Fibroblast of lung (primary cell): ENCODE measurements at places on chromosomes 7 and 10. TPM values are rescaled to one million over a fixed set of nuclear protein-coding genes. Genes with fewer than 3 reads are reported as not detected.
A peak's percentile ranks its signal among the peaks of the same experiment; 100 is the strongest.

The GATA3 gene
- not detected in 2 replicates for total RNA-seq

The UBE2H gene
- total RNA-seq, result 64.2 and 102 TPM in 2 replicates

The CALML3 gene
- not detected in 2 replicates for total RNA-seq

The HOXA7 gene
- 1.0 and 1.2 TPM in 2 replicates for total RNA-seq

- H3K4me3 ChIP-seq, result no peak overlapping the region
- no peak overlapping the region for H3K27ac ChIP-seq
- no peaks in the 10 kb centered on the region for H3K36me3 ChIP-seq
- no peaks in the 10 kb centered on the region for H3K27me3 ChIP-seq
Measured at GRCh38 chr7:23260371-23260770, 13.8 kb downstream of the GPNMB start.

- no peaks in the 10 kb centered on the region for H3K36me3 ChIP-seq
- no peak for DNase-seq
- no peaks in the 10 kb centered on the region for H3K4me1 ChIP-seq
- no peak overlapping the region for H3K4me3 ChIP-seq
- H3K27ac ChIP-seq, result no peak overlapping the region
- H3K27me3 ChIP-seq, result peaks cover 18% of the 10 kb centered on the region
Measured at GRCh38 chr10:131897297-131897899, 3.4 kb upstream of the PPP2R2D start.

GRCh38 chr10:947051-947450 lies 15.5 kb upstream of the LARP4B start:
- H3K4me1 ChIP-seq, result no peaks in the 10 kb centered on the region
- no peak overlapping the region for H3K27ac ChIP-seq
- no peaks in the 10 kb centered on the region for H3K36me3 ChIP-seq
- DNase-seq, result no peak
- H3K27me3 ChIP-seq, result peaks cover 4% of the 10 kb centered on the region
- H3K4me3 ChIP-seq, result no peak overlapping the region

DNA sequence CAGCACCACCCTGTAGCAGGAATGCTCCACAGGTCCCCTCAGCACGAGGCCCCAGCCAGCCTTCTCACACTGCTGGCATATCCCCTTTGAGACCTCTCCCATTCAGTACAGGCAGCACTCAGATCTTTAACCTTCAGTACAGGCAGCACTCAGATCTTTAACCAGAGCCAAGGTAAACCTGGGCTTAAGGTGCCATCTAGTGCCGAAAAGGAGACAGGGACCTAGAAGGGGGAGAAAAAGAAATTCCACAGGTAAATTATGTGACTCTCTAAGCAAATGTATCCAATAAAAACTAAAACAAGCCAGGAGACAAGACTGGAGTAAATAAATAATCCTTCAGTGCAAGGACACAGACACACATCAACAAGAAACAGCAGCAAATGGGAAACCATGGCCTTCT lies 358.6 kb downstream of the PTPRN2 start:
- no peak for DNase-seq
- no peaks in the 10 kb centered on the region for H3K36me3 ChIP-seq
- no peak overlapping the region for H3K4me3 ChIP-seq
- H3K27me3 ChIP-seq, result no peaks in the 10 kb centered on the region

DNA sequence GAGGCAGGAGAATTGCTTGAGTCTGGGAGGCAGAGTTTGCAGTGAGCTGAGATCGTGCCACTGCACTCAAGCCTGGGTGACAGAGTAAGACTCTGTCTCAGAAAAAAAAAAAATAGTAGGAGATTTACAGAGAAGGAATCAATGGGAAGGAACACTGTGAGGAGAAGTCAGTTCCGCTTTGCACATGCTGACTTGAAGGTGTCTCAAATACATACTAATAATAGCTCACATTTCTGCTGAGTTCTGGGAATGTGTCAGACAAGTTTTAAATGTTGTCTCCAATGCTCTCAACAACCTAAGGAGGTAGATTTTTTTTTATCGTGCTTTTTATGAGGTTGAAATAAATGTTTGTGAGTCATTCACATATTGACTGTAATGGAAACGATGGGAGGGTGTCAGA lies 654.9 kb upstream of the CELF2 start:
- no peaks in the 10 kb centered on the region for H3K27me3 ChIP-seq
- no peak for DNase-seq
- H3K4me1 ChIP-seq, result no peaks in the 10 kb centered on the region
- H3K4me3 ChIP-seq, result no peak overlapping the region
- H3K27ac ChIP-seq, result no peak overlapping the region

- peaks cover 4% of the 10 kb centered on the region for H3K4me1 ChIP-seq
- no peak overlapping the region for H3K27ac ChIP-seq
- peak overlapping the region; percentile 10 for H3K4me3 ChIP-seq
- H3K36me3 ChIP-seq, result no peaks in the 10 kb centered on the region
Measured at GRCh38 chr10:5710859-5711258, 26.2 kb downstream of the TASOR2 start.

DNA sequence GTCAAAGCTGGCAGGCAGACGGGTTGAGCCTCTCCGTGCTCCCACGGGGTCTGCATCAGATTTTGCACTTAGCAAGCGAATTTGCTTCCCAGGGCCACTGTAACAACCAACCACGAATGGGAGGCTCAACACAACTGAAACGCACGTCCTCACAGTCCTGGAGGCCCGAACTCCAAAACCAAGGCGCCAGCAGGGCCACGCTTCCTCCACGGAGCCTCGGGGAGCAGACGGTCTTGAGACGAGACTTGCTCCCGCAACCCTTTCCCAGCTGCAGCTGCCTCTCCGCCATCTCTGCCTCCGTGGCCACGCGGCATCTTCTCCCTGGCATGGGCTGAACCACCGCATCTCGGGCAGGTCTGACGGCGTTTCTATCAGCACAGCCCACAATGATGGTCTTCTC lies 30.2 kb upstream of the INSIG1 start:
- H3K27me3 ChIP-seq, result peaks cover 5% of the 10 kb centered on the region
- H3K27ac ChIP-seq, result no peak overlapping the region

DNA sequence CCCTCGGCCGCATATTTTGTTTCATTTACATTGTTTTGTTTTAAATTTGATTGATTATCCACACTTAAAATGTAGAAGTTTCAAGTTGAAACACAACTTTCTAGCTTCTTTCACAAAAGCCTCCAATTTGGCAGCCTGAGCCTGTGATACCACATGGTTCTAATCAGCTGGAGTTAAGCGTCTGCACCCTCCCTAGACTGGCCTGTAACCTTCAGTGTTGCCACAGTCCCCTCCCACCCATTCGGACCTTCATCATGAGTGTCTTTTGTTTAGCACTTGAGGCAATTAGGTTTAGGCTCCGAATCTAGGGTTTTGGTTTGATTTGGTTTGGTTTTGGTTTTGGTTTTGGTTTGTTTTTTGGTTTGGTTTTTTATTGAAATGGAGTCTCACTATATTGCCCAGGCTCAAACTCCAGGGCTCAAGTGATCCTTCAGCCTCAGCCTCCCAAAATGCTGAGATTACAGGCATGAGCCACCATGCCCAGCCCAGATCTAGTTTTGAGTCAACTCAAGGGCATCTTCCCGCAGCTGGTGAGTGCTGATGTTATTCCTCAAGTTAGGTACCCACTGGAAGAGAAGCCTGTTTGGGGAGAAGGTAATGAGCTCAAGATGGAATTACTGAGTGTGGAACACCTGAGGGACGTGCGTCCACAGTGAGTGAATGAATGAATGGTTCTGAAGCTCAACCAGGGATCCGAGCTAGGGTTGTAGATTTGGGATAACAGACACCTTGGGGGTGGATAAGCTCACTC lies 201.4 kb downstream of the HECW1 start:
- no peaks in the 10 kb centered on the region for H3K4me1 ChIP-seq
- no peaks in the 10 kb centered on the region for H3K36me3 ChIP-seq
- H3K27ac ChIP-seq, result no peak overlapping the region

DNA sequence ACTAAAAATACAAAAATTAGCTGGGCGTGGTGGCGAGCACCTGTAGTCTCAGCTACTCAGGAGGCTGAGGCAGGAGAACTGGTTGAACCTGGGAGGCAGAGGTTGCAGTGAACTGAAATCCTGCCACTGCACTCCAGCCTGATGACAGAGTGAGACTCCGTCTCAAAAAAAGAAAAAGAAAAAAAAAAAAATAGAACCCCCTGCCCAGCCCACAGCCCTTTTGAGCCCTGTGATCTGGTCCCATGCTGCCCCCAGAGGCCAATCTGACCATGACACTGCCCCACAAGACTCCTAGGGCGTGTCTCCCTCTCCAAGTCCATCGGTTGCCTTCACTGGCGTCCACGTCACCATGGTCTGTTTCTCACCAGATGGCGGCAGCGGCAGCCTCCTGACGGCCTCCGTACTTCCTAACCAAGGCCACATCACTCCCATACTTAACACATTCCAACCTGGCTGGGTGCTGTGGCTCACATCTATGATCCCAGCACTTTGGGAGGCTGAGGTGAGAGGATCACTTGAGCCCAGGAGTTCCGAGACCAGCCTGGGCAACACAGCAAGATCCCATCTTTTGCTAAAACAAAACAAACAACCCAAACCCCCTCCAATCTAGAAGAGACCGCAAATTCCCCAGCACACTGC lies 18.0 kb downstream of the STX1A start:
- peak; percentile 56 for DNase-seq
- H3K27me3 ChIP-seq, result no peaks in the 10 kb centered on the region
- no peaks in the 10 kb centered on the region for H3K4me1 ChIP-seq
- no peak overlapping the region for H3K27ac ChIP-seq
- peaks cover 37% of the 10 kb centered on the region for H3K36me3 ChIP-seq
- no peak overlapping the region for H3K4me3 ChIP-seq
